NCI-H2081 (cell line): ENCODE measurements at places on chromosomes 13 and 19.

GRCh38 chr19:56351208-56351607 is 36.6 kb upstream of the ZSCAN5A start:
- no peak for DNase-seq

DNA sequence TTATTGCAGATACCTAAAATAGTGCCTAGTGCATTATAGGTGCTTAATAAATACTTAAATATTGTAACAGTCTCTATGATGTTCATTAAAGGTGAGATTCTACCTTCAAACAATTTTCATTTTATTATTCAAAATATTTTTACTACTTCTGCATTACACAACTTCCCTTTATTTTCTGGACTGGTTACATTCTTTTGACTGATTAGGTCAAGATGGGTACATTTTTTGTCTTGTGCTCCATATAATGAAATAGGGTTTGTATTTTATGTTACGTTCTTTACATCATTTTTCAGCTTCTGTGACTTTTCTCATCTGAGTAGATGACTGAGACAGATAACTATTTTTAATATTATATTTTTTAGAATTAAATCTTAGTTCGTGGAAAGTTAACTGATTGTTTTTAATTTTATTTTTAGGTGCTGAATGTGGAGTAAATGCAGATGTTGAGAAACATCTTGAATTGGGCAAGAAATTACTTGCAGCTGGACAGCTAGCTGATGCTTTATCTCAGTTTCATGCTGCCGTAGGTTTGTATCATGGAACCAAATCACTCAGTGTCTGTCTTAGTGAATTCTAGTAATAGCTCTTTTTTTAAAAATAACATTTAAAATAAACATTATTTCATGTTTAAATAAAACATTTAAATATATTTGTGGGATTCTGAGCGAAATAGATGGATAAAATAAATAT is 32.0 kb downstream of the DNAJC3 start:
- no peak for DNase-seq

GRCh38 chr13:100517135-100517534 is 71.5 kb downstream of the GGACT start:
- DNase-seq: no peak

- DNase-seq: no peak
Measured at GRCh38 chr13:73058432-73058735, 421 bp upstream of the KLF5 start.

DNA sequence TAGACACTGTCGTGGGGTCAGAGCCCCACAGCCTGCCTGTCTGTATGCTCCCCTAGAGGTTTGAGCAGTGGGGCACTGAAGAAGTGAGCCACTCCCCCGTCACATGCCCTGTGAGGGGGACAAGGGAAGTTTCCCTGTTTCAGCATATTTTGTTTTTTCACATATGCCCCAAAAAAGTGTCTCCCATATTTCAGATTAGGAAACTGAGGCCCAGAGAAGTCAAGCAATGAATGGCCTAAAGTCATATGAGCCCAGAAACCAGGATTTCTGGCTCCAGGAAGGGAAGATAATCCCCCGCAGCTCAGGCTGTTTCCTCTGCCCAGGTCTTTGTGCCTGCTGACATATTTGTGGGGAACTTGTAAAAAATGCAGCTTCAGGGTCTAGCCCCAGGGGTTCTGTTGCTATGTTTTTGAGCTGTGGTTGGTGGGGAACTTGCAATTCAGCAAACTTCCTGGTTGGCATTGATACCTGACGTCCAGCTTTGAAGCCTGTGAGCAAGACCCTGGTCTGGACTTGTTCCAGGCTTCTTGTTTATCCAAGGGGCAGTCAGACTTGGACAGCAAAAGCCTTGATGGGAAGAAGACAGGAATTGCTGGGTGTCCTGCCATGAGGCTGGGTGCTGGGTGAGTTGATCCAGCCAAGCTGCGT is 9.5 kb downstream of the RASL11A start:
- DNase-seq: no peak

DNA sequence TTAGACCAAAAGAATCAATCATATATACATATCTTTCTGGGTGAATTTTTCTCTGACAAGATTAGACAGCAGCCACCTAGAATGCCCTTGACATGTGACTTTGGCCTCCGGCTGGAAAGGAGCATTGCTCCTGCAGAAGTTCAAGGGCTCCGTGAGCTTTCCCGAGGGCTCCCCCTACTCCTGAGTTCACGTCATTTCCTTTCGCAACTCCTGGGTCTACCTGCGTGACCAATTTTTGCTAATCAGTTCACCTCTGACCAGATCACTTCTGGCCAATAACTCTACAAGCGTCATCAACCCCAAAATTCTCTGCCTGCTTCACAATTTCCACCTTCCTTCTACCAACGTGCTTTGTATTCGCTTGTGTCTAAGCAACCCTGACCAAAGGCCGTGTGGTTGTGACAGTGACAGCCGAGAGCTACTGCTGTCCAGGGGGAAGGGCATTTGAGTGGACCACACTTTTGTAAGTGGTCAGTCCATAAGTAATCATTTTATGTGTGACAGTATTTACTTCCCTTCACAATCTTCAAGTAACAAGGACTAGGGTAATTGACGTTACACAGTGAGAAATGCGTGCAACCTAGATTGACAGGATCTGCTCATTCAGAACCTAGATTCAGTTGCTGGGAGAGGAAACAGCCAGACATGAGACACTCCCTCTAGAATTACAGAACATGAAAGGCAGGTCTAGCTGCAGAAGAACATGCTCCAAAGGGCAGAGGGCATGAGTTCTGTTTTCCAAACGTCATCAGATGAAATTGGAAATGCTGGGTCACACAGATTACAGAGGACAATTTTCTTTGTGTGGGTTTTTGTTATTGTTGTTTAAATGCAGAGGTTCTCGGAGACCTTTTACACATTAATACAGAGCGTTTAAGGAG is 145.9 kb upstream of the SPACA7 start:
- DNase-seq: no peak
